ENCODE measurements at places on chromosomes 4 and X. TPM values are rescaled to one million over a fixed set of nuclear protein-coding genes. Genes with fewer than 3 reads are reported as not detected.

- no peak for DNase-seq
Measured at GRCh38 chrX:100659431-100660137, 15.6 kb downstream of the SRPX2 start.

- DNase-seq: no peak
Measured at GRCh38 chrX:46601283-46601682, 27.7 kb downstream of the CHST7 start.

- DNase-seq: no peak
Measured at GRCh38 chrX:140342410-140342809, 162.5 kb downstream of the SOX3 start.

Gene UCP1
- 0.75 TPM for polyA plus RNA-seq

Gene SPATA4
- 1.8 TPM for polyA plus RNA-seq

GRCh38 chr4:74056114-74056857 is 17.8 kb upstream of the CXCL3 start:
- DNase-seq: no peak

Measured in right lung (tissue), 10 donors.